Activated naive CD4-positive, alpha-beta T cell treated with anti-CD3 and anti-CD28 coated beads, Interleukin-2, amount 10 ng/mL, durations not matched to agents 7 days and 5 days (primary cell): ENCODE measurements at places on chromosomes 7 and 10.
A peak's percentile ranks its signal among the peaks of the same experiment; 100 is the strongest.

DNA sequence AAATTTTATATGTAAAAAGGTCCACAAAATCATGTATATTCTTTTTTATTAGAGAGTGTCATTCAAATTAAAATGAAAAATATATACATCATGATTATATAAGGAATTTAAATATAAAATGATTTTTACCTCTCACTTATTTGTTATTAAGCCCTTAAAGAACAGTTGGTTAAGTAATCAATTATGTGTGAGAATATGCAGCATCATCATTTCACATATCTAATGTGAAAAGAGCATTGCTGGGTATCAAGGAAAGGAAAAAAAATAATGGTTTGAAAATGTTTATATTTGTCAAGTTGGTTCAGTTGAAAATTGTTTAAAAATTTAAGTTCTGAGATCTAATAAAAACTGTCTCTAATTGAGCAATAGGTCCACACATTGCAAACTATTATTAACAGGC lies 363.6 kb upstream of the GRM3 start:
- DNase-seq = no peak

- no peak for DNase-seq
These were observed 27.2 kb downstream of the C10orf71 start for GRCh38 chr10:49325916-49326783.

GRCh38 chr10:31709476-31709875 lies 219.2 kb downstream of the ARHGAP12 start:
- no peak for DNase-seq

GRCh38 chr7:102432442-102433218 lies 745 bp upstream of the ORAI2 start:
- DNase-seq = peak; percentile 35
